AG04449 (cell line): ENCODE measurements at places on chromosomes 2 and 18.

DNA sequence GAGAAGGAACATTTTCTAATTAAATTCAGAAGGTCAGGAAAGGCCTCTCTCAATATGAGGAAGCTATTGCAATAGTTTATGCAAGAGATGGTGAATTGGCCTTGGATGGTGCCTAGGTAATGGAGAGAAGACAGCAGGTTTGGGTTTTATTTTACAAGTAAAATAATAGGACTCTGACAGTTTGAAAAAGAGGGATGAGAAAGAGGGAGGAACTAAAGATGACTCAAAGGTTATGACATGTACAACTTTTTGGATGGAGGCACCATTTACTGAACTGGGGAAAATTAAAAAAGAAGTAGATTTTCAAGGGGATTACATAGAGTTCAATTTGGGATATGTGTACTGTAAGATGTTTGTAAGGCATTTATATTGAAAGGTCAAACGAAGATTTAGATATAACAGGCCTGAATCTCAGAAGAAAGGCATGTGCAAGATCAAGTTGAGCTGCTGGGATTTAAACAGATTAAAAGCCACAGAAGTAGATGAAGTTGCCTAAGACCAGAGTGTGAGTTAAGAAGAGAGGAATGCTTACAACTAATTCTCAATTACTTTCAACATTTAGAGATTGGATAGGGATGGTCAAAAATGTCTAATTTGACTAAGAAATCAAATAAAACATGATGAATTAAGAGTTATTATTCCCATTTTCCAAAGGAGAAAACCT, 12.3 kb upstream of the ASNSD1 start:
- peak; percentile 37 for DNase-seq

- no peak for DNase-seq
Observed at GRCh38 chr2:128504246-128505149, 185.8 kb upstream of the HS6ST1 start.

- no peak for DNase-seq
Observed at GRCh38 chr2:141911485-141912066, 219.2 kb downstream of the LRP1B start.

GRCh38 chr2:112087346-112088020, 32.4 kb downstream of the TMEM87B start:
- no peak for DNase-seq

DNA sequence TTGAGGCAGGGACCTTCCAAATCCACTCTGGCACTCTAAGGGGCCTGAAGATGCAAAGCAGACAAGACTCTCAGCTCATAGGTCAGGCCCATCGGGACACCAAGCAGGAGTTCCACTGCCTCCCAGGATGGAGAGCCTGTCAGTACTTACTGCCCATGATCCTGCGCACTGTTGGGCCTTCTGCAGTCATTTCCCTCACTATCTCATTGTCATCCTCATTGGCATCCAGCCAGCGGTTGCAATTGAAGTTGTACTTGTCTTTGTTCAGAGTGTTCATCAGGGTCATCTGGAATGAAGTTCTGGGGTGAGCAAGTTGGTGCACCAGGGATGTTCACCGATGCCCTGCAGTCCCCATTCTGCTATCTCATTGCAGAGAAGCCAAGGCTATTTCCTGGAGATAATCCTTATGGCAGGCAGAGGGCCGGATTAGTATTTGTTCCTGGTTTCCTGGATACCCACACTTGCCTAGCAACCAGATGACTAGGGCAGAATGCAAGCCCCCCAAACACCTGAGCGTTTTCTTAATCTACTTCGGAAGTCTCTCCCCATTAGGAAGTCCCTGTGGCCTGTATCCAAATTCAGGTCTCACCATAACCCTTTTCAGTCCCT, 65.1 kb downstream of the LOXHD1 start:
- no peak for DNase-seq

DNA sequence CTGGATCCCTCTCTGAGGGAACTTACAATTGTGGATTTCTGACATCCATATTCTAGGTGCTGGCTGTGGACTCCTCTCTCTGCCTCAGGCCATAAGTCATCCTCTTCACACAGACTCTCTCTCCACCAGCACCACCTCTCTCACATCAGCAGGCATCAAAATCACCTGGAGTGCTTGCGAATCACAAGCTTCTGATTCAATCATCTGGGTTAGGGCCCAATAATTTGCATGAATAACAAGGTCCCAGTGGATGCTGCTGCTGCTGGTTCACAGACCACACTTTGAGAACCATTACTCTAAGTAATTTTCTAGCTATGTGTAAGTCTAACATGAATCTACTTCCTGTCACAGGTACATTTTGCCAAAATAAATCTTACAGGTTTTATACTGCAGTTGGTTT, 214.9 kb downstream of the DSEL start:
- DNase-seq, result no peak

GRCh38 chr2:235218486-235218907, 266.7 kb downstream of the SH3BP4 start:
- DNase-seq, result no peak
